ENCODE measurements at places on chromosomes 3 and 15.

DNA sequence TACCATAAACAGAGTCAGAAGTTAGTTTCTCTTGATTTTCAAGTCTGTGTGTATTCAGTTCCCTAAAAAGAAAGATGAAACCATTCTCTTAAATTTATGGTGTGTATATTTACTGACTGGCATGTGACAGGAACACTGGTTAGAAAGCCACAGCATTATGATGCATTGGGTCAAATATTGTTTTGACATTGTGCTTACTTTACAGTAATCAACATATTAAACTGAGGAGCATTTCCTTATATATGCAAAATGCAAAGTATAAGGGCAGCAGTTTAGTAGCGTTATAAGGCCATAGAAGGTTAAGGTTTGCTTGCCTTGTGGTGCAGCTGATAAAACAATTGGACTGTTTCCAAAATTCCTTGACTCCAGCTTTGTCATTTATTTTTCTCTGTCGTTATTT is 72.9 kb downstream of the EPHA3 start:
- DNase-seq = no peak

DNA sequence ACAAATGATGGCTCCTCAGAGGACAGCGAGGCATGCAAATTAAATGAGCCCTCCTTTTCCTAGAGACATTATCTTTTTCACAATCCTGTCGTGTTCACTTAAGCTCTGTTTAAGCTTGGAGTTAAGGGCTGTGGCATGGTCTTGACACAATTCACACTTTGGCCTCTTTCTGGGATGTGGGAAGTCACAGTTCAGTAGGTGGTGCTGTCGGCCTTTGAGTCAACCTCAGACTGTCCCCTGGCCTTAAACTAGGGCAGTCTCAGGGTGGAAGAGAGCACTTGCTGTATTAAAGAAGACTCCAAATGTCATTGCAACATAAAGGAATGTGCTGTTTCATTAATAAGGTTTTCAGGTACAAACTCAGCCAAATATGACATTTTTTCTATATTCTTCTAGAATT is 351.0 kb downstream of the MCTP2 start:
- no peak for DNase-seq

GRCh38 chr3:101602731-101603130 is 28.8 kb downstream of the PCNP start:
- DNase-seq = no peak

- no peak for DNase-seq
Observed at GRCh38 chr3:13272831-13273603, 147.1 kb downstream of the NUP210 start.

DNA sequence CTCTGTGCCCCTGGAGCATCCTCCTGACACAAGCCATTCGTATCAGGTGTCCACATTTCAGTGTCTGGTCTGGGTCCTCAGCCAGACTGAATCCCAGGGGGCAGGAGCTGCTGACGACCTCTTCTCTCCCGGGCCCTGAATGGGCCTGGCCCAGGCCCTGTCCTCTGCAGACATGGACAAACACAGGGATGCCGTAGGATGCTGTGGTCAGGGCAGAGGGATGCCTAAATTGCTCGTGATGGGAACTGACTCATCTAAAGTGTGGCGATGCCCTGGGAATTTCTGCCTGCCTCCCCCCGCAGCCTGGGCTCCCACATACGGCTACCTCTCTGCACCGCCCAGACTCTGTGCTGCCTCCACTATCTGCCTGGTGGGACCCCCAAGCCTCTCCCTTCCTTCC is 58.5 kb upstream of the CTSH start:
- no peak for DNase-seq

GRCh38 chr3:106160396-106160795 is 291.6 kb upstream of the CBLB start:
- DNase-seq = no peak

DNA sequence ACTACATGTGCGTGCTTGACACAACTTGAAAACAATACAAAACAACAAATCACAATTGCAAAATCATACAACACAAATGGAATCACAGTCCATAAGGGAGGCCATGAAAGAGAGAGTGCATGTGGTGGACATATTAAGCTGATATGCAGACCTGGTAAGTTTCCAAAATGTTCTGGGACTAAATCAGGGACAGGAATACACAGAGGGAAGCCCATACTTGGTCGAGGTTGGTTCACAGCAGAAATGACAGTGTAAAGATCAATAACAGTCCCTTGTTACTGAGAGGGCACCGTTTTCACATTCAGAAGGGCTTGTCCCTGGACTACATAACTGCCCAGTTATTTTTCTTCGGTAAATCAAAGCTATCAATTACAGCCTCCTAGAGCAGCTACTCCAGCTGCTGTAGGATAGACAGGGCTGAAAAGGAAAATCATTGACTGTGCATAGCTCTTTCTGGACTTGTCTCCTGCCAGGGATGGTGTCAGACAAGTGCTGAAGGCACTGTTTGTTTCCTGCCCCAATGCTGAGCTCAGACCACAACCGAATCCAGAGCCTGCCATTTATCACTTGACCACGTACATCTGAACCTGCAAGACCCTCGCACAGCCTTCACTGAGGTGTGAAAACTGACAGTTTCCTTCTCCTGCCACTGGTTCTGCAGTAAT is 79.5 kb upstream of the KCNMB2 start:
- no peak for DNase-seq

- peak; percentile 77 for DNase-seq
Observed at GRCh38 chr3:56923526-56924224, 121.9 kb upstream of the ARHGEF3 start.

- no peak for DNase-seq
Observed at GRCh38 chr3:147410526-147411237, 1.5 kb downstream of the ZIC1 start.

DNA sequence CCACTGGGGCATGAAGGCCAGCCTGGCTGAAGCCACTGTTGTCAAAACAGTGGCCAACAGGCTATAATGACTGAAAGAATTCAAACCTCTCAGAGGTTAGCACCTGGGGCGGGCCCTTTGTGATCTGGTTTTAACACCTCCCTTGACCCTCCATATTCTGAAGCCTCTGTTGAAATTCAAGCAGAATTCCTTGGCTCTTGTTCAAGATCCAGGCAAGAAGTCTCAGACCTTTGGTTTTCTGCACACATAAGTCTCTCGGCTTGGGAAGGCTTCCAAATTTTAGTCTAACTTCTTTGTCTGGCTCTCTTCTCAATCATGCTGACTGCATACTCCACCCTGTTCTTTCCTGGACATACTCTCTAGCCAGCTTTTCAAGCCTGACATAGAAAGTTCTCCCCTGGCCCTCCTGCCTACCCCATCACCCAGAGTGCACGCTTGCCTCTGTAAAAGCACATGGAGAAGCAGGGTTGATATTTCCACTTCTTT is 144.5 kb downstream of the PDZRN3 start:
- DNase-seq = no peak

GRCh38 chr15:35170207-35170606 is 85.1 kb upstream of the NANOGP8 start:
- no peak for DNase-seq

- DNase-seq = no peak
Observed at GRCh38 chr3:135924506-135924905, 41.0 kb upstream of the PPP2R3A start.

- peak; percentile 40 for DNase-seq
Observed at GRCh38 chr15:64151727-64152506, at the start of gene SNX22. TSS of gene SNX22 (plus strand) at chr15:64151731. CDS start at chr15:64151776, 45 bp downstream.

GRCh38 chr15:64686130-64686735 is 89.2 kb downstream of the RBPMS2 start:
- DNase-seq = peak; percentile 3

DNA sequence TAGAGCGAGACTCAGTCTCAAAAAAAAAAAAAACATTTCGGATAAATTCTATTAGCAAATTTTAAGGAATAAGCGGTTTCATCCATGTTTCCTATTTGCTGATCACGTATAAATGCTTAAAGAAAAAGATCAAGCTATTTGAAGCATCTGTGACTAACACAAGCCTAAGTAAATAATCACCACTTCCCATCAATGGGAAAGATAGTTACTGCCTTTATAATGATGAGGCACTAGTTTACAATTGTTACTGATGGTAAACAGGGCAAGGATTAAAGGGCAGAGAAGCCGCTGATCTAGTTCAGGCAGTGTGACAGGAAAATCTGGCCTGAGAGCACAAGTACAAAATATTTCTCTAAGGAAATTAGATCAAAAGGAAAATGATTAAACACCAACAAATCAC is 13.7 kb downstream of the CLPX start:
- DNase-seq = no peak

GRCh38 chr3:124592658-124593441 is 137.4 kb upstream of the UMPS start:
- DNase-seq = no peak

- no peak for DNase-seq
Observed at GRCh38 chr15:87576486-87577176, 679.9 kb downstream of the NTRK3 start.

DNA sequence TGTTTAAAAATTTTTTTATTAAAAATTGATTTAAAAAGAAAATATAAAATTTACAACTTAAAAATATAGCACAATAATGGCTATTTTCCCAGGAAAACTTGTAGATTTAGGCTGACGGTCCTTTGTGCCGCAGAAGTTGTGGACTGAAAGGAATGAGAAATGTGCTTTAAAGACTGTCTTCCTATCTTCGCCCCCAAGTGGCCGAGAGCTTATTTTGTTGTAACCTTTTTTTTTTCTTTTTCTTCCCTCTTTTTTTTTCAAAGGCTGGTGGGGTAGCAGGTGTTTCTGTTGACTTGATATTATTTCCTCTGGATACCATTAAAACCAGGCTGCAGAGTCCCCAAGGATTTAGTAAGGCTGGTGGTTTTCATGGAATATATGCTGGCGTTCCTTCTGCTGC is 15.5 kb downstream of the SLC25A26 start:
- DNase-seq = no peak

- no peak for DNase-seq
Observed at GRCh38 chr15:93066224-93066681, 22.8 kb downstream of the RGMA start.

GRCh38 chr3:43481375-43481774 is 140.4 kb downstream of the ANO10 start:
- no peak for DNase-seq

- DNase-seq = no peak
Observed at GRCh38 chr15:88872106-88872505, 23.2 kb downstream of the HAPLN3 start.

GRCh38 chr15:86382341-86382740 is 302.7 kb downstream of the AGBL1 start:
- no peak for DNase-seq

DNA sequence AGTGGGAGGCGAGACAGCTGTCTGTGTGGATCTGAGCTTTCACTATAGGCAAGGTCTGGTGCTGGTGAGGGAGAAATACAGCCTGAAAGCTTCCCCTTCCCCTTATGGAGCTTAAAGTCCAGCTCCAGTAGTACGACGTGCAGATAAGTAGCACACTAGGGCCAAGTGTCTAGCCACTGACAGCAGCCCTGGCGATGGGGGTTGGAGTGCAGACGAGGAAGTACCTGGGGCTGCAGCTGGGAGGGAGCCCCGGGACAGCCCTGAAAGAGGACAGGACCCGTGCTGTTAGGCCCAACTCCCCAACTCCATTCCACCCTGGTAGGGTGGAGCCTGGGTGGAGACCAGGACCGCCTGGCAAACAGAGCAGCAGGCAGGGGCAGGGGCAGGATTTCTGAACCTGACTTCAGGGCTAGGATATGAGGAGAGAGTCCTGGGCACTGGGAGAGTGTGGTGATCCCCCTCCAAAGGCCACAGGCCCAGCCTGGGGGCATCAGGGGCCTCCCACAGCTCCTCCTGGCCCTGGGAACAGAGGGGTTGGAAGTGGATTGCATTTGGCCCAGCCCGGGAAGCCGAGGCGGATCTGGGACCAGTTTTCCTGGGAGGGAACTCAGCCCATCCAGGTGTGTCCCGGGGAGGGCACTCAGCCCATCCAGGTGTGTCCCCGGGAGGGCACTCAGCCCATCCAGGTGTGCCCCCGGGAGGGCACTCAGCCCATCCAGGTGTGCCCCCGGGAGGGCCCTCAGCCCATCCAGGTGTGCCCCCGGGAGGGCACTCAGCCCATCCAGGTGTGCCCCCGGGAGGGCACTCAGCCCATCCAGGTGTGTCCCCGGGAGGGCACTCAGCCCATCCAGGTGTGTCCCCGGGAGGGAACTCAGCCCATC is 42.8 kb downstream of the BDH1 start:
- no peak for DNase-seq

DNA sequence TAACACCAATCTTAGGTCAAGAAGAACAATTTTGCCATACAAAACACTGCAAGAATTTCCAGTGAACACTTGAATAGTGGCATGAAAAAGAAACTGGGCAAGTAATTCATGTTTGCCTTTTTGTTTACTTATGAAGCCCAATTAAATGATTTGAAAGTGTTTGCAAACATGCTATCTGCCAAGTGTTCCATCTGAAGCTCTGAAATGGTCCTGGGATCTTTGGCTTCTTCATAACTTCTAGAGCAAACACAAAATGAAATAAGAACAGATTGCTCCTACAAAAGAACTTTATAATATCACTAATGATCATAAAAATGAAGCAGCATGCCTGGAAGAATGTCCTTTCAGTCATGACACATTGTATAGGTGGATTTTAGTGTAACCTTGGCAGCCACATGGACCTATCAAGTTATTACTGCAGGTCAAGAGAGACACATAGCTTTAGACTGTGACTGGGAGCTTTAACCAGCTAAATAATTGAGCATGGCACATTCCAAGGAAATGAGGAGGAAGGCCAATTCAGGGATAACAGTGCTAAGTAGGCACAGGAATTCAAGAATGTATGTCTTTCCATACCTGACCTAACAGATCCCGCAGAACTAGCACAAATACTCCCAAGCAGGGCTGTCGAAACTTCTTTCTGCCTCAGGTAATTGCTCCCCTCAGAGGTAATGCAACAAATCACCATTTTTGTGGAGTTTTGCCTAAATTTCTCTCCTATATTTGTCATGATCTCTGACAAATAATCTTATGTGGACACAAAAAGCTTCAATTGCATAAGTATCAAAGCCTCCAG is 144.6 kb downstream of the DUT start:
- no peak for DNase-seq

GRCh38 chr15:68420186-68420684 is 11.7 kb downstream of the ITGA11 start:
- no peak for DNase-seq

GRCh38 chr3:156059950-156060501 is 60.4 kb upstream of the KCNAB1 start:
- no peak for DNase-seq

DNA sequence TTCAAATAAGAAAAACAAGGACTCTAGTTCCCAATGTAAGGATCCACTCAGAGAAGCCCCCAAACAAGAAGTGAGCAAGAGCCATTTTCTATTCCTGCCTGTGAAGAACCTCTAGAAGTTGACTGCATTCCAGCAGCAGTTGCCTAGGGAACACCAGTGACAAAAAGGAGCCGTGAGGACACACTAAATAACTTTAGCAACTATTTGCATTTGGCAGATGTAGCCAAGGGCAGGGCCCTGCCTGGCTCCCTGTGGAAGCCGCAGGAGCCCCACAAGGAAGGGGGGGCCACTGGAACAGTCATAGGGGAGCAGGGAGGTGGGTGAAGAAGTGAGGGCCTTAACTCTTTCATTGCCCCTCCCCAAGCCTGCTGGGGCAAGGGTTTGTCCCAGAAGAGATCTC is 470.2 kb upstream of the PROK2 start:
- no peak for DNase-seq
